ENCODE measurements at places on chromosomes 7 and 10.

GRCh38 chr10:33113466-33113865 is 155.4 kb upstream of the ITGB1 start:
- peak; percentile 53 for DNase-seq

- DNase-seq: no peak
Observed at GRCh38 chr10:2817940-2818636, 249.3 kb upstream of the PFKP start.

GRCh38 chr7:158257516-158258410 is 329.9 kb downstream of the PTPRN2 start:
- DNase-seq: no peak

GRCh38 chr7:24786306-24786705 is 29.0 kb upstream of the GSDME start:
- no peak for DNase-seq

- DNase-seq: no peak
Observed at GRCh38 chr10:75648854-75649253, 217.4 kb downstream of the LRMDA start.

DNA sequence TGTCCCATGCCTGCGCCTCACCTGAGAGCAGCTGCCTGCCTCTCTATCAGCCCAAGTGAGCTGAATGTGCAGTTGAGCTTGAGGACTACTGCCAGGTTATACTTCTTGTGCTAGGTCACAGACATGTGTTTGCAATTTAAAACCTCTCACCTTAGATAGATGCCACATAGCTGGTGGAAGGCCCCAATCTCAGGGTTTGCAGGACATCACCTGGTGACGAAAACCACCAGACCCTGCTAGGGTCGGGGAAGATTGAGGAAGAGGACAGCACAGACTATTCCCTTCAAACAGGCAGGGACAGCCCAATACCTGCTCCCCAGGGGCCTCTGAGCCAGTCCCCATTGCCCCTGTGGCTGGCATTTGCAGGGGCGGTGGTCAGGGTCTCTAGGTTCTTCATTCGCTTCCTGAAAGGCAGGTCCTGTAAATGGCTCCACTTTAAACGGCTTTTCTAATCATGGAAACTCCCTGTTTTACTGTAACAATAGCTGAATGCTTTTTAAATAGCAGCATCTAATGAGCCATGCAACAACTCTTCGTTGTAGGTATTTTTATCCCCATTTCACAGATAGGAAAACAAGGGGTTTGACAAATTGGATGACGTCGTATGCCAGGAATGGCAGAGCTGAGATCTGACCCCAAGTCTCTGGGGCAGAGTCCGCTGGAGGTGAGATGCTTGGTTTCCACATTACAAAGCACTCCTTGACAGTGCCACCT is 80.1 kb downstream of the EMX2 start:
- DNase-seq: no peak

GRCh38 chr10:3393958-3394357 is 221.4 kb upstream of the PITRM1 start:
- no peak for DNase-seq

DNA sequence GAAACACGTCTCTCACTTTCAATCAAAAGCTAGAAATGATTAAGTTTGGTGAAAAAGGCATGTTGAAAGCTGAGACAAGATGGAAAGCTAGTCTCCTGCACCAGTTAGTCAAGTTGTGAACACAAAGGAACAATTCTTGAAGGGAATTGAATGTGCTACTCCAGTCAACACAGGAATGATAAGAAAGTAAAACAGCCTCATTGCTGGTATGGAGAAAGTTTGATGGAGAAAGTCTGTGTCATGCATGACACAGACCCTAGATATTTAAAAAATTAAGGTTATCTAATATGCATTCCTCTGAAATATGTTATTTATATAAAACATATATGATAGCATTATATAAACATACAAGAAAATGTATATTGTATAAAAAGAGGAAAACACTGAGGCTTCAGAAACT is 699.4 kb upstream of the FZD8 start:
- no peak for DNase-seq

All from epithelial cell of esophagus (primary cell).